ENCODE measurements at places on chromosomes 7 and 10.

DNA sequence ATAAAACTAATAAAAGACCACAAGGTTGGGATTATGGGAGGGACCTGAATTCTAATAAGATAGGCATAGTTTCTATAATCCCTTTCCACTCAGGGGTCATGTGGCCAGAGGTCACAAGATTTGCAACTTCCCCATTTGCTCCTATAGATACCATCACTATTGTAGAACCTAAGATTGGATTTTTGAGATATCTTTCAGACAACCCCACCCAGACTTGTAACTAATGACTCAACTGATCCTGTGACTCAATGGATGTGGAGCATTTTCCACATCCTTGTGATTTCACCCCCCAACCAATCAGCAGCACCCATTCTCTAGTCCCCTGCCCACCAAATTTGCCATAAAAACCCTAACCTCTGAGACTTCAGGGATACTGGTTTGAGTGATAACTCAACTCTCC is 51.9 kb upstream of the PIK3AP1 start:
- DNase-seq: no peak

DNA sequence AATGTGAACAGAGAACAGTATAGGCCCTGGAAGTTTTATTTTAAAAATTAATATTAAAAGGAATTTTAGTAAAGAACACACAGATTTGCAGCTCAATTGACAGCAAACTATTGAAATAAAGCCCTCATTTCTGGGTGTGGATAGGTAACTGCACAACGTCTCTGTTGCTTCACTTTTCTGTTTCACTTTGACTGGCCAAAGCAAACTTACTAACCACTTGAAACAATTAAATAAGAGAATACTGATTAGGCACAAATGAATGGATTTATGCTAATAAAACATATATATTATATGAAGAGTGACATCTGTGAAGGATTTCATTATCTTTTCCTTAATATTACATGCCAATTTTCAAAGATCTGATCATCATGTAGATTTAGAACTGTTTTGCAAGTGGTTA is 11.9 kb downstream of the ZNF804B start:
- DNase-seq: no peak

DNA sequence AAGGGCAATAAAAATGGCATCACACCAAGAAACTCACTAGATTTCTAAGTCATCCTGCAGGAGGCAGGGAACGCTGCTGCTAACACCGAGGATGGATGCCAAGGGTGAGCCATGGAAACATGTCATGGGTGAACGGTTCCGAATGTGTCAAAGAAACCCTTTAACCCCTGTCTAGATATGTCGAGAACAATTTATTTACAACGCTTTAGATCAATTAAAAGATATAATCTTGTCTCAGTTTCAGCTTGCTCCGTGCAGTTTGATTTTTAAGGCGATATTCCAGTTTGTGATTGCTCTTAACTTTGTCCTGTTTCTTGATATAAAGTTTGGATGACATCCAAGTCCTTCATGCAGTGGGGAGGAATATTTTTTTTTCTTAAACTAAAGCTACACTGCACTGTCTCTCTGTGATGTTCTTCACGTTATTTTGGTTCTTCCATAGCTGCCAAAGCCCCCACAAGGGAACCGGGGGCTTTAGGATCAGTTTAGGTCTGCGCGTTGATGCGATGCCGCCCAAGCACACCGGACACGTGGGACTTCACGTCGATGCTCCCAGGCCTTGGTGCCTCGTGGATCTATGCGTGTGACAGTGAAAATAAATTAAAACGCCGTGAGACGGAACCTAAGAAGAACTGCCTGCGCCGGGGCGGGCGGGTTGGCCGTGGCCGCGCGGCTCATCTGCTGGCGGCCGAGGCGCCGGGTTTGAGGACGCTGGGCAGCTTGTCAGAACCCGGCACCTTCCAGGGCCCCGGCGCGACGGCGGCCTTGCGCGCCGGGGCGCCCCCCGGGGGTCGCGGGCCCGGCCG is 220.3 kb downstream of the PHTF2 start:
- no peak for DNase-seq

GRCh38 chr7:985915-986741 is 3.1 kb downstream of the CYP2W1 start:
- DNase-seq: no peak

DNA sequence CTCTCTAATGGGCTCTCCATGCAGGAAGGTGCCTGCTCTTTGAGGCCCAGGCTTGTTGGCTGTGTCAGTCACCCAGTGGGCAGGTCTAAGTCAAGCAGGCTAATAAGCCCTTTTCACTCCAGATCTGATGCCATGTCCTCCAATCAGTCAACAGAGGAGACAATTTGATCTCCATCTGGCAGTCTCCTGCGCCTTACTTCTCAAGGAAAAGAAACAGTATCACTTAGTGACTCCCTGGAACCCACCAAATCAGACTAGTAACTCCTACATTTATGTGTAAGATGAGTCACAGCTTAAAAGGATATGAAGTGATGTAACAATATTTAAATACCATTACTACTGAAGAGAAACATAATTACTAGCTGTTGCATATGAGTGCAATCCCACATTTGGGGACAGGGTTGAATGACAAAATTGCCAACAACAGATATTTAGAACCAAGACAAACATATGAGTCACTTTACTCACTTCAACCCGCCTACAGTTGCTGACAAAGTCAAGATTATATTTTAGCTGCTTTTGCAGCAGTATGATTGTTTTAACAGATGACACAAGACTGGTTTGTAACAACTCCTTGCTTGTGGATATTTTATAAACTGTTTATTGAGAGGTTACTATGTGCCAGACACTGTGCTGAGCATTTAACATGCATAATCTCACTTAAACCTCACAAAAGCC is 72.1 kb downstream of the USP6NL start:
- no peak for DNase-seq

Data from 8988T (cell line).